Airway epithelial cell (primary cell): ENCODE measurements at places on chromosomes 13 and 19. TPM values are rescaled to one million over a fixed set of nuclear protein-coding genes. Genes with fewer than 3 reads are reported as not detected.

The SWSAP1 gene
- 2.5 and 4.3 TPM in 2 replicates for total RNA-seq

The ANGPTL4 gene
- total RNA-seq: 55.1 and 67.8 TPM in 2 replicates

The SOHLH2 gene
- 0.07 TPM in 1 of 2 replicates, not detected in the other for total RNA-seq

The CGB2 gene
- 0.49 and 1.3 TPM in 2 replicates for total RNA-seq

The SPRY2 gene
- 9.4 and 12.2 TPM in 2 replicates for total RNA-seq
